ENCODE measurements at places on chromosomes 4 and X.

- DNase-seq: peak; percentile 81
Measured at GRCh38 chrX:15675490-15675921, 10.9 kb upstream of the CLTRN start.

DNA sequence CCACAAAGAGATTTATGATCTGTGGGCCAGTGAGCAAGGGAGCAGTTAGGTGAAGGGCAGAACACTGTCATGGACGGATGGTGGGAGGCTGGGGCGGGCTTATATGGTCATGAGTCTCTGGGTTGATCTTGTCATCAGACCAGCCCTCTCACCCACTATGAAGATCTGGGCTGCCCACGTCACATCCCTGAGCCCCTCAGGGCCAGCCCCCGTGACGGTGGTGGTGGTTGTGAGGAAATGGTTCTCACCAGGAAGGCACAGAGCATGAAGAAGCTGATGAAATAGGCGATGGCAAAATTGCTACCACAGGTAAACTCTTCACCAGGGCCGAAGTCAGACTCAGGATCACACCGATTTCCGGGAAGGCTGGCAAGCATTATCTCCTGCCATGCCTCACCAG is 11.1 kb upstream of the SYP start:
- DNase-seq: no peak

GRCh38 chr4:68183417-68183816 is 53.7 kb upstream of the TMPRSS11F start:
- DNase-seq: no peak

DNA sequence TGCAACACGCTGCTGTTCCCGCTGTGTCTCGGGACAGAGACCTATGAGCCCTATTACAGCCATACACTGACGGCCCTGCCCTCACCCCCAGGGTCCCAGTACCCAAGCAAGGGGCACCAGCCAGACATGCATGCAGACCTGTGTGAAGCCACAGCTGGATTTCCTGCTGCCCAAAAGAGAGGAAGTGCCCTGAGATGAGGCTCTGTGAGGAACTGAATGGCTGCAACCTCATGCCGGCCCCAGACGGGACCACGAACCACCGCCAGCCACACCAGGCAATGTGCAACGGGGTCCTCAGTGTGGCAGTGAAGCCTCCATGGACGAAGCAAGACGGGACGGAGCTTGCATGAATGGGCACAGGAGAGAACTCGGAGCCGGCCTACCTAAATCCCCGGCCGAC is 21.1 kb downstream of the CTBP1 start:
- no peak for DNase-seq
